NCI-H774 (cell line): ENCODE measurements at places on chromosomes 4 and X.

GRCh38 chr4:139602776-139603360 is 46.8 kb upstream of the SETD7 start:
- no peak for DNase-seq

DNA sequence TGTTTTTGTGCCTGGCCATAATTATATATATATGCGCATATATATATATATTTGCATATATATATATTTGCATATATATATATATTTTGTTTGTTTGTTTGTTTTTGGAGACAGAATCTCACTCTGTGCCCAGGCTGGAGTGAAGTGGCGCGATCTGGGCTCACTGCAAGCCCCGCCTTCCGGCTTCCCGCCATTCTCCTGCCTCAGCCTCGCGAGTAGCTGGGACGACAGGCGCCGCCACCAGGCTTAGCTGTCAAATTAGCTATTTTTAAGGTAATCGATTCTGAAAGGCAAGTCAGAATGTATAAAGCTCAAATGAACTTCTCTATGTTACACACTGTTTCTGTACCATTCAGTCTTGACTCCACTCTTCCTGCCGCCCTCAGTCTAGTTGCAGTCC is 273.3 kb downstream of the TRIML1 start:
- no peak for DNase-seq

- DNase-seq, result no peak
Measured at GRCh38 chrX:65707151-65707550, 39.7 kb downstream of the MSN start.

DNA sequence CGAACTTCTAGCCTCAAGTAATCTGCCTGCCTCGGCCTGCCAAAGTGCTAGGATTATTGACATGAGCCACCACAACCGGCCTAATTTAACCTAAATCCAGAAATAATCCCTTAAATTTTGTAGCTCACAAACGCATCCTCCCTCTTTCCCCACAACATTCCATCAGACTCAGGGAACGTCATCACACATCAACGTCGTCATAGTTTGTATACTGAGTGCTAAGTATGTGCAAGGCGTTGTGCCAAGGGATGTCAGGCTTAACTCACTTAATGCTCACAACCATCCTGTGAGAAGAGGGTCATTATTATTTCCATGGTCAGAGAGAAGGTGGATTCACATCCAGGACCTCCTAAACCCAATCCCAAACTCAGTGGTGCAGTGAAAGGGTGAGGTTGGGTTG is 9.6 kb upstream of the GSX2 start:
- DNase-seq, result no peak

GRCh38 chr4:37197899-37198298 is 46.6 kb upstream of the NWD2 start:
- DNase-seq, result no peak
